ENCODE measurements at places on chromosomes 7 and 10.

DNA sequence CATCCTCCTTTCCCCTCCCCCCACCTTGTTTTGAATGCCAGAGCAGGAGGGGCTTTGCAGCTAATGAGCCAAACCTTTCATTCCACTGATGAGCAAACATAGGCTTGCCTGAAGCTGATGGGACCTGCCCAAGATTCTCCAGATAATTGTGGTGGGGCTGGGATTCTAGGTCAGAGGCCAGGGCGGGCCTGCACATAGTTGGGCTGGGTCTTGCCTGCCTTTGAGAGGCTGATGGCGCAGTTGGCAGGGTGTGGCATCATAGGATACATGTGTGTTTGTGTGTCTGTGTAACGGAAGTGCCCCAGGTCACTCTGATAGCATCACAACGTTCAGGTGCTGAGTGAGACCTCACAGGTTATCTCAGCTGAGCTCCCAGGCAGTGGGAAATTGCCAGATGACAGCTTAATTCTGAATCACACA lies 22.9 kb downstream of the BTBD16 start:
- DNase-seq, result no peak

GRCh38 chr7:92292981-92293380 lies 47.2 kb downstream of the ANKIB1 start:
- DNase-seq, result no peak

GRCh38 chr7:41046776-41047175 lies 656.1 kb downstream of the INHBA start:
- no peak for DNase-seq

- DNase-seq, result no peak
These were observed 167.6 kb upstream of the INSYN2A start for GRCh38 chr10:127364034-127364433.

DNA sequence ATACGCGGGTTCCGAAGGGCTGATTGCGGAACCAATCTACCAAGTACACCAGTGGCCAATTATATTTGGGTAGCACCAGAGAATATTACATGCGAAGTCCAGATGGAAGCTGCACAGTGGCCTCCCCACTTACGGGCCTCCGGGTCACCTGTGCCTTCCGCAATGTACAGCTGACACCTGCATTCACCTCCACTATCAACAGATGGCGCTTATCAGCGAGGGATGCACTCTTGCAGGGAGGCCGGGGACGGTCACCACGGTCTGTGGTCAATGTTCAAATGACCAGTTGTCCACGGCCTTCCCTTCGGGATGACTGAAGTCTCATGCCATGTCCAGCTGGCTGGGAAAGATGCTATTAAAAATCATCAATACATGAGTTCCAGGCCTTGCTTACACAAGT lies 47.6 kb downstream of the SLIT1 start:
- DNase-seq, result no peak
